ENCODE measurements at places on chromosomes 7 and 10.

DNA sequence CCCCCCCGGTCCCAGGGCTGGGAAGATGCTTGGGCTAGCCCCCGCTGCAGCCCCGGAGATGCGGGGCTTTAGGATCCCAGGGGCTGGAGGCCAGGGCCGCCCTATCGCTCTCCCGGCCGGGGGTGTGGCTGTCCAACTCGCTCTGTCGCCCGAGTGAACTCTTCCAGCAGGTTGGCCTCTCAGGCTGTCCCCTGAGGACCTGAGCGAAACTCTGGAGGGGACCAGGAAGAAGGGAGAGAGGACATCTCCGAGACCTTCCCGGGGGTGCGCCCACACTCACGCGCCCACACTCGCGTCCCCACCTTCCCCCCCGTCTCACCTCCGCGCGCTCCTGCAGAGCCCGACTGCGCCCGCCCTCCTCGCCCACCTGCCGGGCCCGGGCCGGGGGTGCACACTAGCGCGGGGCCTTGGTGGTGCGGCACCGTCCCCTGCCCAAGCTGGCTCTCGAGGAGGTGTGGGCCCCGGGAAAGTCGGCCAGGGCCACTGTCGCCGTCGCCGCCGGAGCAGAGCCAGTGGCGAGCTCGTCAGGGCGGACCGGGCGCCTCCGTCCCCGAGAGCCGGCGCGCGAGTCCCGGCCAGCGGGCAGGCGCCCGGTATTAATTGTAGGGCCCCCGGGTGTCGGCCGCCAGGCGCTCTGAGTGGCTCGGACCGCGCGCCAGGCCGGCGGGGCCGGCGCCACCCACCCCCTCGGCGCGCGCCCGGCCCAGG is 101.7 kb upstream of the SVIL start:
- peak; percentile 56 for DNase-seq

DNA sequence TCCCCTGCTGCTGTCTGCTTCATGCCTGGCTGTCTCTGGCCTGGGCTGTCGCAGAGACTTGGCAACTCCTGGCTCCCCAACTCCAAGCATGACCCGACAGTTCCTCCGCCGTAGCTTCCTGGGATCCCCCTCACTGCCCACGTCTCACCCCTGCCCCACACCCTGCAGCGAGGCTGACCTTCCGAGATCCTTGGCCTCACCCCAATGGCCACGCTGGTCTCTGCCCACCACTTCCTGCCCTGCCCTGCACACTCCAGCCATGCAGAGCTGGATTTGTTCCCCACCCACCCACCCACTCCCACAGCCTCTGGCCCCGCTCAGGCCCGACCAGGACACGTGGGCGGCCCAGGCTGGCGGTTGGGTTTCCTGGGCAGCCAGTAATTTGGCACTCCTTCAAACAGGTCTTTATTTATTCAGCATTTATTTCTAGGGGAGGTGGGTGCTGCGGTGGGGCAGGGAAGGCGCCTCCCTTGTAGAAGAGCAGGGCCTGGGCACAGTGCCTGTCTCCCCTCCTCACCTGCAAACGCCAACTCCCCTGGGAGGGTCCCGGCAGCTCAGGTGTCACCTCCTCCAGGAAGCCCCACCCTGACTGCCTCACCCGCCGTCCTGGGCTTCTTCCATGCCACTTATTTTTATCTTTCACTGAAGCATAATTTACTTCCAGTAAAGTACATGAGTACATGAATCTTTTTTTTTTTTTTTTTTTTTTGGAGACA is 25.5 kb downstream of the GTF2IRD1 start:
- DNase-seq: peak; percentile 39

GRCh38 chr10:113135025-113135424 is 185.0 kb downstream of the TCF7L2 start:
- DNase-seq: no peak

GRCh38 chr7:101077303-101078086 is 7.8 kb upstream of the TRIM56 start:
- peak; percentile 69 for DNase-seq

DNA sequence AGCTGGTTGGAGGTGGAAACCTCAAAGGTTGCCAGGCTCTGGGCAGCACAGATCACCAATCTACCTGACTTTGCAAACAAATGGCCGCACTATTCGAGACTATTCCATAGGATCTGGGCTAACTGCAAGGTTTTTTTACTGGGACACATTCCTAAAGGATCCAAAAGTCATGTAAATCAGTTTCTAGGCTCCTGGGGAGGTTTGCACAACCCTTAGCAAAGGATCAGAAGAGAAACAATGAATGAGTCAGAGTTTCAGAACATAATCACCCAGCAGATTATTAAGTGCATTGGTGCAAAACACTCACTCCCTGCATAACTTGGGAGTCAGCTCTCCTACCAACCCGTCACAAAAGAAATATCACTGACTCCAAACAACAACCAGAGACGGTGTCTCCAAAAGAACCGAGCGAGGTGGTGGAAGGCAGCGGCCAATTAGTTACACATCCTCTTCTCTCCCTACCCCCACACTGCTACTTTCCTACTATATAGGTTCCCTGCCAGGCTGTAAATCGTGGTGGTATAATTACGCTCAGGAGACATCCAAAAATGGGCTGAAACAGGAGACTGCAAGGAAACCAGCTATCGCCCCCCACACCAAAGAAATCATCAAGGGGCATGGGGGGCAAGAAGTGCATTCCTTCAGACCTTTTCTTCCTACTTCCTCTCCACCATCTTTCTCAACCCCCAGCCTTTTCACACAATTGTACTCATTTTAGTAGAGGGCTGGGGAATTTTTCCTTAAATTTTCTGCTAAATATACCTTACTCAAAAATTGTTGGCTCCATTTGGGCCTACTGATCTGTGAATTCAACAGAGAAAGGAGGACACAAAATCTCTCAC is 3.2 kb downstream of the UBE2H start:
- DNase-seq: peak; percentile 79

- no peak for DNase-seq
These were observed 168.9 kb upstream of the TMEM72 start for GRCh38 chr10:44742248-44742647.

DNA sequence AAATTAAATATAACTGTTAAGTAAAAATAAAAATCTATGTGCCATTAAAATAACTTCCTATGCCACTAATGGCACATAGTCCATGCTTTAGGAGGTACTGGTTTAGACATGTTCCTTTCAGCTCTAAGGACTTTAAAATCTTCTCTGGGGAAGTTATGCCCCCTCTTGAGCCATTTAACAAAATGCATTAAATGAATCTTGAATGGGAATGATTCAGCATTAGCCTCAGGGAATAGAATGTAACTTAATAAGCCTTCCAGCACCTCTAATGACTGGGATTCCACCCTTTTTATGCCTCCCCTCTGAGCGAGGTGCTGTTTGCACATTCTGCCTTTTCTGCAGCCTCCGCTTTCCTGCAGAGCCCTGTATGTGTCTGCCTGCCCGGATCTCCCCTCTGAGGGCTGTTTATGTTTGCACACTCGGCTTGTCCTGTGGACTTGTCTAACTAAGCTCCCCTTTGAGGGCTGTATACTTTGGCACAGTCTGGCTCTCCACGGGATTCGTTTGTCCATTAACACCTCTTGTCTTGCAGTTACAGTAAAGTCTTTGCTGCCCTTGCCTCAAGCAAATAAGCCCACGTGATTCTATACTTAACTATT is 108.4 kb upstream of the HPS1 start:
- peak; percentile 28 for DNase-seq

- no peak for DNase-seq
These were observed 244.4 kb downstream of the CHCHD3 start for GRCh38 chr7:132837529-132837928.

DNA sequence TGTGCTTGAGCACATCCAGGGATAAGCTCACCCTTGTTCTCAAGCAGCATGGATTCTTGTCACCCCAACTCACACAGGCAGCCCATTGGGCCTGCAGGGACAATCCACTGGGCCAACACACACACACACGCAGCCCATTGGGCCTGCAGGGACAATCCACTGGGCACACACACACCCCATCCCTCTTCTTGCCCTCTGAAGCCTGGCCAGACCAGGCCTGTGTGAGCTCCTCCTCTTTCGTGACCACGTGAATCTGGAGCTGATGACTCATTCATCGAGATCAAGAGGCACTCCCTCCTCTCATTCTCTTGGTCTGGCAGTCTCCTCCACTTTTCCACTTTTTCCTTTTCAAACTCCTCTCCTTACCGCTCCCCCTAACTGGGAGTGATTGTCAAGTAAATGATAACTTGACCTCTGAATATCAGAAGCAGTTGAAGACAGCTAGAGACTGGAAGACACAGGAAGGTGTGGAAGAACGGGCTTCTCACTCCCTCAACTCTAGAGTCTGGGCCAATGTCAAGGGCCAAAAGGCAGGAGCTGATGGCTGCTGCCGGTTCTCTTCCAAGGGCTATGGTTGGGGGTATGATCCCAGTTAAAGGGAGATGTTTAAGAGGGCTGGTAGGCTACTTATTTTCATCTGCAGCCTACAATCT is 89.7 kb downstream of the HIPK2 start:
- no peak for DNase-seq

DNA sequence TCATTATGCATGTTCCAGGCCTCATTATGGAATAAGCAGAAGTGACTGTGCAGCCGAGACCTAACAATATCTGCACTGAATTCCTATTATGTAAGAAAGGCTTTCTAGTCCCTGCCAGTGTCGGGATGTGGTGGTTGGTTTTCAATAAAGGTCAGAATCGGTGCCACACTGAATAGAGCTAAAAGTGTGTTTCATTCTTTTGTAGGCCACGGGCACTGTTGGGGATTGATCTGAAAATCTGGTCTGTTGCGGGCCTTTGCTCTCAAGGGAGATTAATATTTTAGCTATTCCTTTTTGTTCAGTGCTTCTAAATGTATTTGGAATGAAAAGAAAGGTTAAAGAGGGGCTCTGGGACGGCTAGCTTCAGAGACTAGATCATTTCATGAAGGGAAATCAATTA is 559.4 kb upstream of the GALNT17 start:
- no peak for DNase-seq

- DNase-seq: no peak
These were observed 113.1 kb downstream of the LRRC4 start for GRCh38 chr7:127918130-127918529.

DNA sequence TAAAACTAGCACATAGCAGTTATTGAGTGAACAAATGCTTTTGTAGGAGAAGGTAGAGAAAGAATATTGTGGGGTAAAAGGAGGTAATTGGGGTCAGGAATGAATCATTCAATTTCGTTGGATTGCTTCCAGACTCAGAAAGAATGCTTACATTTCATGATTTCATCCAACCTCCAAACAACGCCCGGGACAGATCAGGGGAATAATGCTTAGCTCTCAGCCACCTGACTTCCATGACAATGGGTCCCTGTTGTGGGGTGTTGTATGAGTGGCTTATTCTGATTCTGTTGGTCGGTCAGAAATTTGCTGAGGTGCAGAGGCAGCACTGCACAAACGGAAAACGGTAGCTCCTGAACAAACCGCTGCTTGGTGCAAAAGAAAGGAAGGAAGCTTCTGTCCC is 24.0 kb upstream of the INPP5F start:
- DNase-seq: no peak

DNA sequence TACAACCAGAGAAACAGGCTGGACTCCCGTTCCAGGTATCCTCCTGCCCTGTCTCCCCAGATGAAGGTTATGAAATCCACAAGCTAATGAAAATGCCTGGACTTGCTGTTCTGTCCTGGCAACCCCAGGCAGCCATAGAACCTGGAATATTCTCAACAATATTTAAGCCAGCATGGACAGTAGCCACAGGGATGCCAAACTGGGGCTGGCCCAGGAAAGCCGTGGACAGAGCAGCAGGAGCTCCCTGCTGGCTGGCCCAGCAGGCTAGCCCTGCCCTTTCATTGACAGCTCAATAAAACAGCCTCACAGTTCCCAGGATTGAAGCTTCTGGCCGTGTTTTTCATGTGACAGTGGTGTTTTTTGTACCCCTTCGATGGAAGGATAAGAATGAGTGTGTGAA is 230.6 kb downstream of the BMPER start:
- no peak for DNase-seq

GRCh38 chr7:112160771-112161150 is 45.4 kb downstream of the DOCK4 start:
- DNase-seq: no peak

DNA sequence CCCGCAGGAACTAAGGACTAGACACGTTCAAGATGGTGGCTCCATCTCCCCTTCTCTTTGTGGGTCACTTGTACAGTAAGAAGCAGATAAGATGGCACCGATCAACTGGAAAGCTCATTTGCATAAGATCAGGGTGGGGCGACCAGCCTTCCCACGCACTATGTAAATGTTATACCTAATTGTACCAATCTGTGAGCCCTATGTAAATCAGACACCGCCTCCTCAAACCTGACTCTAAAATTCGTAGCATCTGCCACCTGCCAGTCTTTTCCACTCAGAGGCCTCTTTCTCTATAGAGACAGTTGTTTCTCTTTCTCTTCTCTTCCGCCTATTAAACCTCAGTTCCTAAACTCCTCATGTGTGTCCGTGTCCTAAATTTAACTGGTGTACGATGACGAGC is 324.5 kb downstream of the PHF14 start:
- no peak for DNase-seq

DNA sequence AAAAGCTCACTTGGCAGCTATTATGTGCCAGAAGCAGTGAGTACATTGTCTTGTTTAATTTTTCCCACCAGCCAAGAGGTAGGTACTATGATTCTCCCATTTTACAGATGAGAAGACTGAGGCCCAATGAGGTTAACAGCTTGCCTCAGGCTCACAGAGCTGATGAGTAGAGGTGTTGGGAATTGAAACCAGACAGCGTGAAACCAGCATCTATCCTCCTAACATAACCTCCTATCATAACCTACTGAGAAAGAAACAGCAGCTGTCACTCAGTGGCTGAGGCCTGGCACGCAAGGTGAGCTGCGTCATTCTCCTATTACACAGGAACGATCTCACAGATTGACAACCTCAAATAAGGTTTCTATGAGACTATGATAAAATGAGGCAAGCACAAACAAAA is 6.2 kb downstream of the PYROXD2 start:
- no peak for DNase-seq

DNA sequence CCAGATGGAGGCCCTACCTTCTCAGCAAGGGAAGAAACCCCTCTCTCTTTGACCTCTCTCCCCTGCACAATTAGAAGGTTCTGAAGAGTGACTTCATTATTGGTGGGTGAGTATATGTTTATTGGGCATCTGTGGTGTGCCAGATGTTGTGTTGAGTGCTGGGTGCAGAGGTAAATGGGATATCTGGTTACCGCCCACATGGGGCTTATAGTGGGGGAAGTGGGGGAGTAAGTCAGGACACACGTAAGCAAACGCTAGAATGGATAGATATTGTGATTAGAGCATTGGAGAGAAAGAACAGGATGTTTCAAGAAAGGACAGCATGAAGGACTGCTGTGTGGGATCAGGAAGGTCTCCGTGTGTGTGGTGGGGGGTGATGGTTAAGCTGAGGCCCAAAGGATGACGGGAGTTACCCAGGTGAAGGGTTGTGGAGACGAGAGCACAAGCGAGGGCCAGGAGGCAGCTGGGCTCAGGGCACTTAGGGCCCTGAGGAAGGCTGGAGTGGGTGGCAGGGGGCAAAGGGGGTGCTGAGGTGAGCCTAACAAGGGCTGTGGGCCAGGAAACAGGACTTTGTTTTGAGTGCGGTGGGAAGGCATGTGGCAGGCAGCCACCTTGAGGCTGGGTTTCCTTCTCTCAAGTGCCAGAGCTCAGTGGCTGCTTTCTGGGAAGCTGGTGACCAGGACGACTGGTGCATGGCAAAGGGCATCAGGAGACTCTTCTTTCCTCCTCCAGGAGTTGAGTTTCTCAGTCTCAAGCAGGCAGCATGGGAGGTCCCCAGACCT is 299.9 kb downstream of the RPS24 start:
- no peak for DNase-seq

Measured in lung (tissue), 17 donors.